ENCODE measurements at places on chromosomes 1 and 21.

DNA sequence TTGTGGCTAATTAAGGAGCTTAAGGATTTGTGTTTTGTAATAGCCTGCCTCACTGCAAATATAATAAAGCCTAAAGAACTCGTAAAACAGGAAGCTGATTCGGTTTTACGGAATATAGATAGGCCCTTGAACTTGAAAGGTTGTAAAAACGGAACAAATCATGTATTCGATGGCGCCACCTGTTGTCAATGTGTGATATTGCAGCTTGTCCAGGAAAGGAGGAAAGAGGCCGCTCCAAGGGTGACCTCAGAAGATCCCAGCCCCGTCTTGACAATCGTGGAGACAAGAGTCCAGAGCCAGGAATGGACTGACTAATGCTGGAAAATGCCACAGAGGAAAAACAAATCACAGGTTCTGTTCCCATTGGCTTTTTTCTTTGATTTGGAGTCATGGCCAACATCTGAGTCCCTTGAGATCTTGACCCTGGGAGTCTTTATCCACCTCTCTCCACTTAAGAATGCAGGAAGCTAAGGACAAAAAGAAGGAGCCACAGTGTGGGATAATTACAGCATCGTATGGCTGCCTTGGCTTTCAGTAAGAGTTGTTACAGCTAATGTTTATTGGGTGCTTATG, 7.0 kb upstream of the IGSF21 start:
- DNase-seq = peak; percentile 35

- DNase-seq = no peak
These were observed 52.1 kb upstream of the LAPTM5 start for GRCh38 chr1:30809514-30810263.

GRCh38 chr21:34722684-34723300, 54.0 kb downstream of the CLIC6 start:
- DNase-seq = no peak

- no peak for DNase-seq
These were observed 20.6 kb upstream of the VTCN1 start for GRCh38 chr1:117231312-117231711.

DNA sequence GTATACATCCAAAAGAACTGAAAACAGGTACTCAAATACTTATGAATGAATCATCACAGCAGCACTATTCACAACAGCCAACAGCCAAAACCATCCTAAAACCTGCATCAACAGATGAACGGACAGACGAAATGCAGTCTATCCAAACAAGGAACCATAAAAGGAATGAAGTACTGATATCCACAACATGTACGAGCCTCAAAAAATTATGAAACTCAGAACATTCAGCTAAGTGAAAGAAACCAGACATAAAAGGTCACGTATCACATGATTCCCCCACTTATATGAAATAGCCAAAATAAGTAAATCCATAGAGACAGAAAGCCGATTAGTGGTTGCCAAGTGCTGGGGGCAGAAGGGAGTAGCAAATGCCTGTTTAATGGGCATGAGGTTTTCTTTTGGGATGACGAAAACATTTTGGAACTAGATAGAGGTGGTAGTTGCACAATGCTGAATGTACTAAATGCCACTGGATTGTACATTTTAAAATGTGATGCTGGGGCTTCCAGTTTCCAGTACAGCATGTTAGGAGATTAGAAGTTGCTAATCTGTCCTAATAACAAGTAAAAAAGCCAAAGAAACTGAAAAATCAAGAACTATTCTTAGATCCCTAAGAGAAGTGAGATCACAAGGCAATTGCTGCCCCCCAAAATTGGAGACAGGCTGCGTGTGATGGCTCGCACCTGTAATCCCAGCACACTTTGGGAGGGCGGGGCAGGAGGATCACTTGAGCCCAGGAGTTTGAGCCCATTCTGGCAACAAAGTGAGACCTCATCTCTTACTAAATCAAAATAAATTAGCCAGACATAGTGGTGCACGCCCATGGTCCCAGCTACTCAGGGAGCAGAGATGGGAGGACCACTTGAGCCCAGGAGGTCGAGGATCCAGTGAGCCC, 25.3 kb downstream of the CLSTN1 start:
- DNase-seq = no peak

GRCh38 chr1:203057911-203058675, 27.7 kb downstream of the MYOG start:
- DNase-seq = no peak

GRCh38 chr1:230643908-230644307, 1.6 kb downstream of the COG2 start:
- no peak for DNase-seq

- no peak for DNase-seq
These were observed 21.4 kb downstream of the AHCYL1 start for GRCh38 chr1:110005971-110006370.

- no peak for DNase-seq
These were observed 62.4 kb downstream of the ERI3 start for GRCh38 chr1:44292651-44293050.

DNA sequence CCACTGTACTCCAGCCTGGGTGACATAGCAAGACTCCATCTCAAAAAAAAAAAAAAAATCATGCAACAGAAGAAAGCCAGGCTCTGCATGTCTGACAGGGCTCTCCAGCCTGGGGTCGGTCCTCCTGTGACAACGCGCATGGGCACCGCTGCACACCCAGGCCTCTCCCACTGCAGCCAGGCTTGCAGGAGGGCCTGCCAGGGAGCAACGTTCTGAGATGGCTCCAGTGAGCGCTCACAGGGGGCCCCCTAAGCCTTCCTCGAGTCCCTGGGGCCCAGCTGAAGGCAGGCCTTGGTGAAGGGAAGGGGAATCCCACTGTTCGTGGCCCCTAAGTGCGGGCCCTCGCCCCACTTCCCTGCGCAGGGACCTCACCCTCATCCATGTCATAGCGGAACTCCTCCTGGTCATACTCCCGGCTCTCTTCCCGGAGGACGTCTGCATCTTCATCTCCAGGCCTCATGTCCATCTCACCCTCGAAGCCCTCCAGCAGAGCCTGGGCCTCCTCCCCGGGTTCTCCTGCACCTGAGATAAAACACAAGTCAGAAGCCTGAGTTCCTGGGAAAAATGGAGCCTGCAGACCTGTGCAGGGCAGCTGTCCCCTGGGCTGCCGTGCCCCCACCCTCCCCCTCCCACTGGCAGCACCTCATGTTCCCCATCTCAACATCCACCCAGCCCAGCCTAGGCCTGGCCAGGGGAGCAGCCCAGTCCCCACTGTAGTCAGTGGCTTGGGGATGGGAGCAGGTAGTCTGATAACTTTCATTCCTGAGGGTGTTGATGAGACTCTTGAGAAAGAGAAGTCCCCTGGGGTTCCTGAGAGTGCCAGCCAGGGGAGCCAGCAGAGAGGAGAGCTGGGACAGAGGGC, 20.3 kb downstream of the RSPH1 start:
- no peak for DNase-seq

DNA sequence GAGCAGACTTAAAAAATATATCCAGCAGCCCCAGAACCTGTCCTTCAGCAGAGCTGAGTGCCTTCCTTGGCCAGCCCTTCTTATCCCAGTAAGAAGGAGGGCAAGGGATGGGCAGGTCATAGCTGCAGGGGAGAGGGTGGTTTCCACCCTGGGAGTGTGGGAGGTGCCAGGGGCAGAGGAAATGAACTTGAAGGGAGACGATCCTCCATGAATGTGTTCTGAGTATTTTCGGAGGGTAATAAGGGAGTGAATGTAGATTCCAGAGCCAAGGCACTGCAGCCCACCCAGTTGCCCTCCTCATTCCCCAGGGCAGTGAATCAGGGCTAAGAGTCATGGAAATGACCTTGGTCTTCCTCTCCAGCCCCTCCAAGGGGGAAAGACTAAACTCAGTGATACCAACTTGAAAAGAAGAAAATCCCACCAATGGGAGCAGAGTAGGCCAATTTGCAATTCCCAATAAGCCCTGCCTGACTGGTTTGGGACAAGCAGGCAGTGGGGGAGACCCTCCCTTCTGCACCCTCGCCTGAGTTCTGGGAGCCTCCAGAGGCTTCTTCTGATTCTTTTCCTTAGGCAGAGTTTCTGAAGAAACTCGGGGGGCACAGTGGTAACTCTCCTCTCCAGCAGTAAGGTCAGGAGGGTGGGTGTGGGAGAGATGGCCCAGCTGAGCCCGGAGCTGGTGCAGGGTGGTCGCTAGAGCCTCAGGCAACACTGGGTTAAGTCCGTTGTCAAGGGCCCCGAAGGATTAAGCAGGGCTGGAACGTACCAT, 4.2 kb downstream of the MYOG start:
- no peak for DNase-seq

GRCh38 chr1:153356392-153357075, 1.1 kb upstream of the S100A9 start:
- no peak for DNase-seq

- DNase-seq = no peak
These were observed 6.1 kb downstream of the PLPP3 start for GRCh38 chr1:56573311-56573710.

DNA sequence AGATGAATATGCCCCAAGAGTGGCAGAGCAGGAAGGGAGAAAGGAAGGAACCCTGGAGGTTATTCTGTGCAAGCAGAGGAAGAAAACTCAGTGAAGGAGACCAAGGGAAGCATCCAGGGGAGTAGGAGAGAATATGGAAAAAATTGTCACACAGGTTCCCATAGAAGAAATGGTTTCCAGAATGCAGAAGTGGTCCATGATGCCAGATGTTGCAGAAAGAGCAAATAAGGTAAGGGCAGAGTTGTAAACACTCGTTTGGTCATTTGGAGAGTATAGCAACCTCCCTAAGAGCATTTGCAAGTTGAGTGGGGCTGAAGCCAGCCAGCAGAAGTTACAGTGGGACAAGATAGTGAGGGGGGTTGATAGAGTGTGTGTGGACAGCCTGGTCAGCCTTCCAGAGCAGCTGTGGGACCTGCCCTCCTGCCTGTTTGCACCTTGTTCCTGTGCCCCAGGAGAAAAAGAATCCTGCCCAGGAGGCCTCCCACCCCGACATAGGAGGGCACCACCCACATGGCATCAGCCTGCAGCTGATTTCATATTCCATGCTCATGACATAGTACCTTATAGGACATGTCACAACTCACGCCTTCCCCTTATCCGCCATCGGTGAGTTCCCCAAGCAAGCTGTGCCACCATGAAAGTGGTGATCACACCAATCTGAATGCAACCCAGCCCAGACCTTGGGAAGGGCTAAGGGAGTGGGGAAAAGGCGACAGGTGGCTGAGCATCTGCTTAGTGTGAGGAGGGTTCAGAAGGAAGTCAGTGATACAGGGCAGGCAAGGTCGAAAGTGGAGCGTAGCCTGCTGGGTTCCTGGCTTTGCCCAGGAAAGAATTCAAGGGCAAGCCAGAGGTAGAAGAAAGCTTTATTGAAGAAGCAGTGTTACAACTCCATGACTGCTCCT, 8.2 kb upstream of the NEK2 start:
- no peak for DNase-seq

DNA sequence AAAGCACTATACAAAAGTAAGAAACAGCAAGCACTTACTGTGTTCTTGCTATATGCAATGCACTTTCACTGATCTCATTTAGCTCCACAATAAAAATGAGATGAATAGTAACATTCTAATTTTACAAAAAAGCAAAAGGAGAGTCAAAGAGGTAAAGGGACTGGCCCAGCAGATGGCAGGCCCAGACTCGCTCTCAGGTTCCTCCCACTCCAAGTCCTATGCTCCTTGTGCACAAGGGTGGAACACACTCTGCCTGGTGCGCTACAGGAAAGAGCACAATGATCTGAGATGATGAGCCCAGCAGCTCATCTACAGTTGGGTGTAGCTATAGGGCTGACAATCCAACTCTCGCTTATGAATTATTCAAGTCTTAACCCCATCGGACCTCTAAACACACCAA, 94.1 kb upstream of the LYST start:
- no peak for DNase-seq

DNA sequence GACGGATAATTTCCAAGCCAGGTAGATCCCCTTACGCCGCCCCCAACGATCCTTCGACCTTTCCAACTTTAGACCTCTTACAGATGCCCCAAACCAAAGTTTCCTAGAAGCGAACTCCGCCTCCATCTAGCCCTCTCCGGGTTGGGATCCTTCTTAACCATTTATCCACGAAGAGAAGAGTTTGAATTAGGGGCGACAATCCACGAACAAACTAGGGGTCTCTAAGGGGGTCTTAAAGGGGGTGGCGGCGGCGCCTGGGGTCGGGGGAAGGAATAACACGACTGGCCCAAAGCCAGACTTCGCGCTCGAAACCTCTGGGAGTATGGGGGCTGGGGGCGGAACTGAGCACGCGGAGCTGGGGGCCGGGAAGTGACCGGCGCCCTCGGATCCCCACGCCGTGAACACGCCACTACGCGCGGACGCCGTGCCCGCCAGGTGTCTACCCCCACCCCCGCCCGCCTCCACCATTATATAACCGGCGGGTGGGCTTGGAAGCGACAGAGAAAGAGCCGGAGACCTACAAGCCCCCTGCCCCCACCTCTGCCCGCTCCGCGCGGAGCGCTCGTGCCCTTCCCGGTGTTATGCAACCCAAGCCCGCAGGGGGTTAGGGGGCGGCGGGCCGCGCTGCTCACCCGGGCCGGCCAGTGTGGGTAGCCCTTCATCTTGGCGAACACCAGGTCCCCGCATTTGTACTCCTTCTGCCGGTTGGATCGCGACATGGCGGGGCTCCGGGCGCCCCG, 594 bp downstream of the HDGF start:
- no peak for DNase-seq

DNA sequence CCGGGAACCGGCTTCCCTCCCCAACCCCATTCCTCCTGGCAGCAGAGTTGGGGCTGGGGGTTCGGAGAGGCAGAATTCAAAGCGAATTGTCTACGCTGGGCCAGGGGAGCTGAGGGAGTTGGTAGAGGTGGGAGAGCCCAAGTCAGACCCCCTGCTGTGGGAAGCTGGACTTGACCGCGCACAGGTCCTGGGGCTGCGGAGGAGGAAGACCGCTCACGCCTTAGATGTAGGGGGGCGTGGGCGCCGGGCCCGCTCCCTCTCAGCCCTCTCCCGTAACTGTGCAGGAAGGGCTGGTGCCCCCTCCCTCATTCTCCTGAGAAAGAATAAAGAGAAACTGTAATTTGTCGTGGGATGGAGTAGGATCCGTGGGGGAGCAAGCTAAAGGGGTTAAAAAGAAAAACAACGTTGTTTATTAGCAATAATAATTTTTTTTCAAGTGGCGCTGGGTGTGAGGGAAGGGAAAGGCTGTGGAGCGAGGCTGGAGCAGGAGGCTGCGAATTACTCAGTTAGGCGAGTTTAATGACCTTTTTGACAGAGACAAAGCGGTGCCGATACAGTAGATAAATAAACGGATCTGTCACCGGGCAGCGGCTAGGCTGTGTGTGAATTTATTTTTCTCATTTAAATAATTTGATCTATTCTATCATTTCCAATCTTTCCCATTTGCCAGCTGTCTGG, 838 bp upstream of the GRIK3 start:
- DNase-seq = no peak

GRCh38 chr1:177629526-177629925, 340.3 kb downstream of the SEC16B start:
- no peak for DNase-seq

- no peak for DNase-seq
These were observed 353.8 kb upstream of the PLXNA2 start for GRCh38 chr1:208598021-208598420.

DNA sequence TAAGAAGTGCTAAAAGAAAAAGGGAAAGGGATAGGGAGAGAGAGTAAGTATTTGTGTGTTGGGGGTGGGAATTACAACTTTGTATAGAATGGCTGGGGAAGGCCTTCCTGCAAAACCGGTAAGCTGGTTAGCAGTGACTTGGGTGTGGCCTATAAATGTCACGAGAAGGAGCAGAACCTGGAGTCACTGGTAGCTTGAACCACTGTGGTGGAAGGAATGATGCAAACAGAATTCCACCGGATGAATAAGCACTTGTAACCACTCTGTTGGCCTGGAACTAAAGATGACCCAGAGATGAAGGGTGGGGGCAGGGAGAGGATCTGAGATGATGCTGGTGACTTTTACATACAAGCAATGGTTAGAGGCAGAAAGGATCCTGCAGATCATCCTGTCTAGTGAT, 8.9 kb downstream of the XKR8 start:
- no peak for DNase-seq

Data from hippocampal formation (tissue), 2 donors.